ENCODE measurements at places on chromosomes 1 and 21. TPM values are rescaled to one million over a fixed set of nuclear protein-coding genes. Genes with fewer than 3 reads are reported as not detected.

The MYOC gene
- polyA plus RNA-seq: not detected

- H3K4me3 ChIP-seq: no peak overlapping the region
- no peaks in the 10 kb centered on the region for H3K27me3 ChIP-seq
- H3K36me3 ChIP-seq: no peaks in the 10 kb centered on the region
- no peak overlapping the region for H3K27ac ChIP-seq
Measured at GRCh38 chr1:211638689-211639101, 36.7 kb downstream of the NEK2 start.

GRCh38 chr21:26554365-26554764 lies 18.7 kb downstream of the CYYR1 start:
- H3K27me3 ChIP-seq: no peaks in the 10 kb centered on the region
- DNase-seq: no peak
- H3K27ac ChIP-seq: no peak overlapping the region

- DNase-seq: no peak
- no peak overlapping the region for H3K4me3 ChIP-seq
- no peak overlapping the region for H3K27ac ChIP-seq
- no peaks in the 10 kb centered on the region for H3K27me3 ChIP-seq
Measured at GRCh38 chr1:26614655-26615411, 81.0 kb upstream of the ARID1A start.

- no peak for DNase-seq
- H3K4me3 ChIP-seq: no peak overlapping the region
- no peaks in the 10 kb centered on the region for H3K36me3 ChIP-seq
Measured at GRCh38 chr1:53478502-53478818, 19.3 kb downstream of the DMRTB1 start.
